ENCODE measurements at places on chromosomes 11 and 22.
A peak's percentile ranks its signal among the peaks of the same experiment; 100 is the strongest.

- DNase-seq: no peak
Observed at GRCh38 chr22:11627798-11628650, 3900.0 kb upstream of the OR11H1 start.

GRCh38 chr11:36131721-36132397 is 157.4 kb downstream of the COMMD9 start:
- peak; percentile 17 for DNase-seq

DNA sequence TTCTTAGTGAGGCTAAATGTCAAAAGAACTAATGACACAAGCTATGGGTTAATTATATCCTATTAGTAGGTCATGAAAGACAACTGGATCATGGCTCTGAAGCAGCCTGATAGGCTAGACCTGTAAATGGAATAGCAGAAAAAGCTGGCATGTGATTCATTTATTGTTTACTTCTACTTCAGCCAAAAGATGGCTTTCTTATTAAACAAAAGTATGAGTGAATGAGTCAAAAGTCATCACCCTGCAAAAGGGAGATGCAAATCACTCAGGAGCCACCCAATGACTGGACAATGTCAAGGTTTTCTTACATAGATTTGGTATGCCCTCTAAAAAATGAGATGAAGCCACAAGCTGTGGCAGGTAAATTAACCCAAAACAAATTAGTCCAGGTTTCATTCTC is 138.0 kb downstream of the TRPC6 start:
- DNase-seq: no peak

DNA sequence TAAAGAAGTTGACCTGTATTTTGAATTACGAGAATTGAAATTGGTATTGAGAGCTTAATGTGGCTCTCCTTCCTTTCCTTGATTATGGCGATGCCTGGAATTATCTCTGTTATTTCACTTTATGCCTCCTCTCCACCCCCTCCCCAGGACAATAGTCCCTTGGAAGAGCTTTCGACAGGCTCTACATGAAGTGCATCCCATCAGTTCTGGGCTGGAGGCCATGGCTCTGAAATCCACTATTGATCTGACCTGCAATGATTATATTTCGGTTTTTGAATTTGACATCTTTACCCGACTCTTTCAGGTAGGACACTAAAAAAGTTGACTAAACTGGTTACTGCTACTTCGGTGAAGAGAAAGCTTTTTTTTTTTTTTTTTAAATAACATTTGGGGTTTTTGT is 43.2 kb downstream of the MCAM start:
- DNase-seq: no peak

- no peak for DNase-seq
Observed at GRCh38 chr11:62020661-62021060, 53.2 kb upstream of the FTH1 start.

DNA sequence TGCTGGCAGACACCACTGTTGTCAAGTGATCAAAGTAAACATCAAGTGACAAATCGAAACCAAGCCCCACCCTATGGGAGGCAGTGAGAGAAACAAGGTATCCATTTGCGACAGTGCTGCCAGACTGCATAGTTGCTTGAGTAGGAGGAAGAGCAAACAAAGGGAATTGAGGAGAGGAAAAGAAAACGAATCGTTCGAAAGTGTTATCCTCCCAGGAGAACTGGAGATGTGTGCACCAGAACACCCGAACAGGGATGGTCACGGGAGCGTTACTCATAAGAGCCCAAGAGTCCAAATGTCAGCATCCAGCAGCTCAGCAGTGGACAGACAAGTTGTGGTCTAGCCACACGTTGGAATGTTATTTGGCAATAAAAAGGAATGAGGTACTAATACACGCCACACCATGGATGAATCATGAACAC is 58.4 kb upstream of the NUP50 start:
- no peak for DNase-seq

GRCh38 chr11:63699896-63700295 is 18.6 kb downstream of the RTN3 start:
- no peak for DNase-seq

GRCh38 chr11:121257289-121257688 is 35.3 kb upstream of the SC5D start:
- DNase-seq: no peak

DNA sequence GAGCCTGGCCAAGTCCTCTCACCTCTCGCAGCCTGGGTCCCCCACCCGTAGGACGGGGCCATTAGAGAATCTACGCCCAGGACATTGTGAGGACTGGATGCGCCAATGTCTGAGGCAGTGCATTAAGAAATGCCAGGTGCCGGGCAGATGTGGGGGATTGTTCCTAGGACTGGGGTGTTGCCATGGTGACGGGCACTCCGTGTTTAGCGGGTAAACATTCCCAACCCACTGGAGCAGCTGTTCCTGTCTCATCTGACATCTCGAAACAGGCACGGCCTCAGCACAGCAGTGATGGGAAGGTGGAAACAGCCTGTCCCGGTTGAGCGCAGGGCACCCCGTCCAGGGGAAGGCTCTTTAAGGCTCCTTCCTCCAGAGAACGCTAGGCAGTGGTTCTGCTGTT is 99.6 kb upstream of the RTL6 start:
- DNase-seq: no peak

DNA sequence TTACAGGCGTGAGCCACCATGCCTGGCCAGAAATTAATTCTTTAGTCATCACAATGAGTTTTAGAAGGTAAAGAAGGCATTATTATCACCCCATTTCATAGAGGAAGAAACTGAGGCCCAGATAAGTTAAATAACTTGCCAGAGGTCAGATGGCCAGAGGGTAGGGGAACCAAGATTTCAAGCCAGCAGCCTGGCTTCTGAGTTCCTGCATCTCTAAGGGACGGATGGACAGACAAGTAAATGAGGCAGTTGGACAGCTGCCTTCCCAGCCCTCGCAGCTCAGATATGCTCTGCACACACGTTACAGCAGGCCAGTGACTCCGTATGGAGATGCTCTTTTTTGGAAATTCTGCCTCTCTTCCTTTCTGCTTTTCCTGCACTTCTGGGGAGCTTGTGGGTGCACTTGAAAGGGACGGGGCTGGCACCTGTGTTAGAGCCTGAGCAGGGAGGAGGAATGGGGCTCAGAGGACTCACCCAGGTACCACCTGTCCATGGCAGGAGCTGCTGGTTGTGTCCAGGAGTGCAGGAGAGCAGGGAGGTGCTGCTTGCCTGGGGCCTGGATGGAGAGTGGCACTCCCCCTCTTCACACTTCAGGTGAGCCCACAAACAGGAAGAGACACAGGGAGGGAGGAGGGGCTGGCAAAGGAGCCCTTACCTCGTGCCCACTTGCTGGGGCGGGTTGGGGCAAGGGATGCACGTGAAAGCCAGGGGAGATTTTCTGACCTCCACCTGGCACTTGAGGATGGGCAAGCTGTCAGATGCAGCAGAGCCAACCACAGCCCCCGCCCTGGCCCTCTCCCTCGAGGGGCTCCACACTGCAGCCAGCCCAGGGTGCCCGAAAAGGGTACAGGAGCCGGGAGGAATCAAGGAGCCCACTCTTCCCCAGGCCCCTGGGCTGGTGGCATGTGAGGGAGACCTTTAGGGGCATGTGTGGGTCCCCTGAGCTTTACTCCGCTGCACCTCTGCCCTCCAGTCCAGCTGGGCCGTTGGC is 3.3 kb upstream of the FXYD2 start:
- peak; percentile 22 for DNase-seq

GRCh38 chr22:20206709-20207215 is 55.9 kb upstream of the CCDC188 start:
- peak; percentile 18 for DNase-seq

DNA sequence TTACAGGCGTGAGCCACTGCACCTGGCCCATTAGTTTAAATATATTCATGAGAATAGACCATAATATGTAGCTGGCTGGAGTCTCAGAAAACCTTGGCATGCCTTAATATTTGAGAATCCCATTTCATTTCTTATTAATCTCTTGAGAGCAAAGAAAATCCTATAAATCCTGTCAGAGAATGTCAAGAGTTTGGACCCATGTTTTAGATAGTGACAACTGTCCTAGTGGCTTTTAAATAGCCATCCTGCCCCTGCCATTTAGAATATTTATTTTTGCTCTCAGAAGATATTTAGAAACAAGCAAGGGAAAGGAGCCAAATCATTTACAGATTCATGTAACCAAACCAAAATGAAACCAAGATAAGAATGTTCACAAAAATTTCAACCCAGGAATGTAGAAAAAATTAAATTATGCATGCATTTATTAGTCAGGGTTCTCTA is 107.2 kb downstream of the SWAP70 start:
- no peak for DNase-seq

DNA sequence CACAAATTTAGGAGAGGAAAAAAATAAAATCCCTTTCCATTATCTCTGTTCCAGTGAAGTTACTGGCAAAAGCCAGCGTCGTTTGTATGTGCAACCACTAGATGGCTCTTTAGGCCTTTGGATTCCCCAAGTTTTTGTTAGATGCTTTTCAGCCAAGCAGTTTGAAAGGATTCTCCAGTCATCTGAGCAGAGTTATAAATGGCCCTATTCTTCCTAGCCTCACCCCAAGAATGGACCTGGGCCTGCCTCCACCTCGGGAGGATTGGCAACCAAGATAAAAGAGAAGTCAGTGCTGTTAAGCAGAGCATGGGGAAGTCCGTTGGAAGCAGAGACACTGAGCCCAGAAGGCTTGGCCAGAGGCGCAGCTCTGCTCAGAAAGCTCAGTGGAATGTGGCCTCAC is 15.4 kb downstream of the FAM181B start:
- DNase-seq: peak; percentile 9

- DNase-seq: peak; percentile 60
Observed at GRCh38 chr11:2186669-2187279, 15.2 kb upstream of the TH start.

GRCh38 chr22:29018293-29019189 is 43.1 kb downstream of the C22orf31 start:
- no peak for DNase-seq

GRCh38 chr11:69815973-69816372 is 3.2 kb downstream of the FGF3 start:
- no peak for DNase-seq

GRCh38 chr22:37943136-37943824 is 10.1 kb downstream of the C22orf23 start:
- DNase-seq: no peak

GRCh38 chr11:130531061-130531460 is 82.6 kb downstream of the ADAMTS15 start:
- DNase-seq: no peak

GRCh38 chr22:46576556-46577367 is 39.3 kb upstream of the CELSR1 start:
- DNase-seq: peak; percentile 75

- no peak for DNase-seq
Observed at GRCh38 chr11:27277843-27278242, 85.2 kb downstream of the CCDC34 start.

- no peak for DNase-seq
Observed at GRCh38 chr11:44579302-44579761, 13.9 kb downstream of the CD82 start.

DNA sequence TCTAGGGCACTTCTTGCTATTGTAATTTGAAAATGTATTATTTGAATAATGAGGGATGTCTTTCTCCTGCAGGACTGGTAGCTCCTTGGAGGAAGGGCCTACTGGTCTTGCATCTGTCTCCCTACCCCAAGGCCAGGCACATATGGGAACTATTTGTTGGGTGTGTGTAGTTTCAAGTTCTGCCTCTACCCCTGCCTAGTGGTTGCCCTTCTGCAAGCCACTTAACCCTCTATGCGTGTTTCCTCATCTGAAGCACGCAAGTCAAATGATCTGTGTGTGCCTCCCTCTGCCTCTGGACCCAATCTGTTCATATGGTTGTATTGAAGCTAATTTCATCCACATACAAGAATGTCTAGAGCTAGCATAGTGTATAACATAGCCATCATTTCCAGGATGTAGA is 67.0 kb downstream of the WNT11 start:
- no peak for DNase-seq

DNA sequence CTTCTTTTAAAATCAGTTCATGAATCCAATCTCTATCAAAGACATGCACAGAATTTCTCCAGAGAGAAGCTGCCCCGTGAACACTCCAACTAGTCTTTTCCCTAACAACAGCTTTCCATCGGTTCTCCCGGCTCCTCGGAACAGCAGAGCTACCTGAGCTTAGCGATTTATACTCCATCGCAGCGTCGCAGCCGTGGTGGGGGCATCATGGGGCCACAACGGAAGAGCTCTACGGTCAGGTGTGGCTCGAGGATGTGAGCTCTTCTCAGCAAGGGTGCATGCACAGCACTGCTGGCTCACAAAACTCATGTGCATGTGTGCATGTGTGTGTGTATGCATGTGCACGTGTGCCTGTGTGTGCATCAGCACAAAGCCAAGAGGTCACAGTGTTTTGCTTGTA is 11.7 kb upstream of the MOB2 start:
- DNase-seq: no peak

GRCh38 chr22:35352214-35353111 is 28.4 kb upstream of the HMOX1 start:
- peak; percentile 88 for DNase-seq

DNA sequence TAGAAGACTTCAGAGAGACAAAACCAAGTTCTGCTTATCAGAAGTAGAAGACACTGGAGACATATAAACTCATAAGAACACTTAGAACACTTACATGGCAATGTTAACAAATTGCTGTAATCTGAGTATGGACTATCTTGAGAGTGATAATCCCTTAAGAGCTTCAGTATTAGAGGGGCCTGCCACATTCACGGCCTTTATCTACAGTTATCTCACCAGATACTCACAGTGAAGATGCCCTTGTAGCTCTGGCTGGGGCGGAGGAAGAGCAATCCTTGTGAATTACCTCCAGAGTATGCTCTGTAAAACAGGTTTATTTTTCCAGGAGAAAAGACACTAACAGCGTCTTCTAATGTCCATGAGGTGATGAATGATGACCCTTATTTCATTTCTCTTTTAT is 762.8 kb downstream of the FAM181B start:
- no peak for DNase-seq

DNA sequence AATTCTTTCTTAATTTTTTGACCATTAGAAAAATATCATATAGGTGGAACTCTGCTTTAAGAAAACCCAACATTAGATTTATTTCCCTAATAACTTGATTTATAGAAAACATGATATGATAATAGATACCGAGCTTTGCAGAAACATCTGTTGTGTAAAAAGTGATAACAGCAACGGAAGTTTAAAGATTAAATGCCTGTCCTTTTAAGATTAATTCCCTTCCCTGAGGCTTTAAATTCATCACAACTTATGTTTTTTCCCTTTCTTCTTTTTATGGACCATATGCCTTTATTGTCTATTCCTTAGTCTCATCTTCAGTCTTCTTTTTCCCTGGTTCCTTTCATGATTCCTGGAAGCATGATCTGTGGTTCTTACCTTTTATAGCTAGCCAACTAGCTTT is 1.9 kb downstream of the USP47 start:
- no peak for DNase-seq

GRCh38 chr22:49763138-49763537 is 64.5 kb downstream of the BRD1 start:
- DNase-seq: no peak

Data from stimulated activated naive CD8-positive, alpha-beta T cell treated with anti-CD3 and anti-CD28 coated beads, Interleukin-15, Interleukin-2, amounts not matched to agents 100 U/mL and 50 U/mL, for 24 hours (primary cell).